ENCODE measurements at places on chromosomes 5 and 9.

DNA sequence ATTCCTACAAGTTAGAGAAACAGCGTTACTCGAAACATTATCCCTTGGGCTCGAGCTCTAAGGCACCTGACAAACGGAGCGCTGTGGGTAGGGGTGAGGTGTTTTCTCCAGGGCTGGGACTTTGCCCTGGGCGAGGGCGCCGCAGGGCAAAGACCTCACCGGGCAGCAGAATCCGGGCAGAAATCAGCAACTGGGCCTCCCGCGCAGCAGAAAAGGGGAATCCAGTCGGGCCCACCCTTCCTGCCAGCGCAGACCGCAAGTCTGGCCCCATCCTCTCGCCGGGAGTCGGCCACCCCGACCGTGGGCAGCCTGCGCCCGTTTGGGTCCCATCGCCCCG, 430 bp upstream of the MSH3 start:
- no peak for DNase-seq

GRCh38 chr9:16726718-16727451, 143.6 kb downstream of the BNC2 start:
- no peak for DNase-seq

DNA sequence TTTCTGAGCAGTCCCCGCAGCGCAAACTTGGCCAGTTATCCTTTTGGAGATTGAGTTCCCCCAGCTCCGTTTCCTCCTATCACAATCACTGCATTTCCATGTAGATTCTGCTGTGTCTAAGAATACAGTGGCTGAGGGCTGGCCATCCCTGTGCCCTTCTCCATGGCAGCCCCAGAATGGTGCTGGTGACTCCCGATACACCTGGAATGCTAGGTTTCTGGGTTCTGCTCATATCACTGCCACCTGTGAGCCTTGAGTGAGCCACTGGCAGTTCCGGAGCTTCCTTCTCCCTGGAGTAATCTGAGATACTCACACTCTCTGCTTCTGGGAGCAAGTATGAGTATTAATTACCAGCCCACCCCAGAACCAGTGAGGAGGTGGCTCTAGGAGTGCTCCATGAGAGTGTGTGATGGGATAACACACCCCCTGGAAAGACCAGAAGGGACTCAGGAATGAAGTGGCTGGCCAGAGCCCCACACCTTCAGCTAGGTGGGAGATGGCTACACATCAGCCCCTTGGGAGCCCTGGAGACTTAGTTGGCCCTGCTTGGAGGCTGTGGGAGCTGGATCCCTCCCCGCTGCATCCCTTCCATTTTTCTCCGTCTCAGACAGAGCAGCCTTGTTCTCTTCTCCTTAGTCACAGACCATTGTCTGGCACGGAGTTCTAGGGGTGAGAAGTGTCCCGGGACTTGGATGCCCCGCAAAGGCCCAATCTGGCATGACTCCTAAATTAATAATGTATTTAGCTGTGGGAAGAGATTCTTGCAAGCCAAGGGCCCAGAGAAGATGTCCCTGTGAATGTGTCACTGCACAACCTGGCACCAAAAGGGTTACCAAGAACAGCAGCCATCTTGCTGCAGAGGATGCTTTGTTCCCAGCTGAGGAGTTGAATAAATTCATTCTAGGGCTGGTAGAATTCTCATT, 4.9 kb downstream of the PCDHGC5 start:
- no peak for DNase-seq

GRCh38 chr5:76175821-76176403, 92.7 kb downstream of the SV2C start:
- DNase-seq, result no peak

GRCh38 chr5:90542827-90543519, 13.6 kb upstream of the LYSMD3 start:
- DNase-seq, result no peak

GRCh38 chr9:97958812-97959511, 21.0 kb upstream of the HEMGN start:
- DNase-seq, result no peak

All from NCI-H1930 (cell line).